Ovary (tissue), 10 donors: ENCODE measurements at places on chromosomes 2 and 18. TPM values are rescaled to one million over a fixed set of nuclear protein-coding genes. Genes with fewer than 3 reads are reported as not detected.

The RAB6D gene
- total RNA-seq, result 0.12 TPM

The VIT gene
- total RNA-seq, result 16.0 TPM

- H3K27me3 ChIP-seq, result no peaks in the 10 kb centered on the region
- no peak for DNase-seq
- H3K4me3 ChIP-seq, result no peak overlapping the region
- H3K4me1 ChIP-seq, result no peaks in the 10 kb centered on the region
- H3K36me3 ChIP-seq, result no peaks in the 10 kb centered on the region
Observed at GRCh38 chr2:133393895-133394294, 174.4 kb downstream of the NCKAP5 start.

DNA sequence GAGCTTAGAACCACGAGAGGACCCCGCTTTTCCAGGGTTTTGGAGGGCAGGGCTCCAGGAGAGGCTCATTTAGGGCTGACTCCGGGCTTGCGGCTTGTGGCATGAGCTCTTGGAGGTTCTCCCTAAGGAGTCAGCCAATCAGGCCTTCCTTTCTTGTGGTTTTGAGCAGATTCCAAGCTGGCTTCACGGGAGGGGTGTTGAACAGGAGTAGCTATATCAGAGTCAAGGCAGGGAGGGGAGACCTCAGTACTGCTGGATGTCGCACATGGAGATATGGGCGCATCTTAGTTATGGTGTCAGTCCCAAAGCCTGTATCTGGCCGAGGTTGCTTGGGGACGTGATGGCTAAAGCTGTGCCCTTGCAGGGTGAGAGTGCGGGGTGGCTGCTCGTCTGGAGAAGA is 98.6 kb downstream of the AGAP1 start:
- no peaks in the 10 kb centered on the region for H3K27me3 ChIP-seq
- H3K27ac ChIP-seq, result no peak overlapping the region
- H3K4me3 ChIP-seq, result no peak overlapping the region
- no peak for DNase-seq
- no peaks in the 10 kb centered on the region for H3K36me3 ChIP-seq

GRCh38 chr2:9018109-9018508 is 14.6 kb upstream of the MBOAT2 start:
- H3K36me3 ChIP-seq, result no peaks in the 10 kb centered on the region
- no peaks in the 10 kb centered on the region for H3K27me3 ChIP-seq
